ENCODE measurements at places on chromosomes 2 and 18.
A peak's percentile ranks its signal among the peaks of the same experiment; 100 is the strongest.

GRCh38 chr2:201152999-201153815 is 29.7 kb upstream of the CASP10 start:
- no peak for DNase-seq

GRCh38 chr2:86280191-86280667 is 57.2 kb downstream of the REEP1 start:
- DNase-seq, result no peak

DNA sequence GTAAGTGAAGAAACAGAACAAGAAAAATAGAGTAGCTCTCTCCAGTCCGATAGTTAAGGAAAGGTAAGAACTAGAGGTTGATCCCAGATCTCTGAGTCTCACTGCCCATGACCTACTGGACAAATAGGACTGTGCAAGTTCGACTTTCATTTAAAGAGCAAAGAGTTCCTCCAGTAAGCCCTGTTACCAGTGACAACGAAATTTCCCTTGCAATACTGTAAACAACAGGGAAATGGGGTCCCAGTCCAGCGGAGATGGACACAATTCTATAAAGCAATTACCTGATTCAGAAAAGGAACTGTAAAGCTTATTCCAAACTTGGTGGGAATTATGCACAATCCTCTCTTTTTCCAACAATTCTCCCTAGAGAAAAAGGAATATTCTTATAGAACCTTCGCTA is 65.9 kb downstream of the XDH start:
- no peak for DNase-seq

DNA sequence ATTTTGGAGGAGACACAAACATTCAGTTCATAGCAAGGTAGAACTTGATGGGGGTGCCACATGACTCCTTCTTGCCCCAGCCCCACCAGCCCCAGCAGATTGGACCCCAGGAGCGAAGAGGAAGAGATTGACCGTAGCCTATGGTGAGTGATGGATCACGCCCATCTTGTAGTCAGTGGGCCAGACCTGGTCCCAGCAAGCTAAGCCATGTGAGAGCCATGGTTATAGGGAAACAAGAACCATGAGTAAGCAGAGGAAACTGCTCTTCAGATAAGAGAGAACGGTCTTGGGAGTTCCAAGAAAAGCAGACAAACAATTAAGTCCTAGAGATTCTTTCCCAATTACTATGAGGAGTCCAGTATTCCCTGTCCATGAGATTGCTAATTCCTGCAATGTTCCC is 4.6 kb upstream of the TCF4 start:
- DNase-seq, result no peak

DNA sequence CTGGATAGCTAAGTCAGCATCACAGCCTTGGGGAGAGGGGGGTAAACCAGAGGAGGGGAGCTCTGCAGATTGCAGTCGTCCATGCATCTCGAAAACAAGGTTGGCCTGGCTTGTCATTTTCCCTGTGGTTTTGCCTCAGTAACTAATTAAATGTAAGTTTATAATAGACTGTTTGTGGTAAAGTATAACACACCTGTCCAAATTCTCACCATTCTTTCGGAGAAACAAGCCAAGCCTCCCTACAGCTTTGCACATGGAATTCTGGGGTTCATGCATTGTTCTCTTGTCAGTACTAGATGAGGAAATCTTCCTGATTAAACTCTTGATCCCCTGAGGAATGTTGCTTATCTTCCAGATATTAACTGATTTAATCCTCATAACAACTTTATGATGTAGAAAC is 1065.2 kb upstream of the FAM98A start:
- DNase-seq, result no peak

- peak; percentile 40 for DNase-seq
Observed at GRCh38 chr2:108612514-108613183, 78.4 kb downstream of the LIMS1 start.

DNA sequence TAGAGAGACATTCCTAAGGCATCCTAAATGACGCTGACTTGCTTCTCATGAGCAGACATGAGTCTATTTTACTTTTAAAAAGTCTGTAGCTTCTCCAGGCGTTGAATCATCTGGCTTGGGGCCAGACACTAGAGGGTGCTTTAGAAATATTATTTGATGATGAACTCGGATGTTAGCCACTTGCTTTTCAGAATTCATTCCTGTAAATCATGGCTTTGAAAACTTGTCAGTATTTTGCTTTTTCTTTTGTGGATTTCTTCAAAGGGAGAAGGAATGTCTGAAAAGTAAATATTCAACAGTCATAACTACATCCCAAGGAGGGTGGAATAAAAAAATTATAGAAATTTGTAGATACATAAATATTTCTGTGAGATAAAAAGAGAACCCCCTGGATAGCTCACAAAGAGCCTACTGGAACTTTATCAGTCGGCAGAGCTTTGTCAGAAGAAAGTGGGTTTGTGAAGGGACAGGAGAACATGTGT is 370.8 kb downstream of the OSR1 start:
- DNase-seq, result no peak

GRCh38 chr2:127887082-127887775 is 1.5 kb upstream of the AMMECR1L start:
- no peak for DNase-seq

DNA sequence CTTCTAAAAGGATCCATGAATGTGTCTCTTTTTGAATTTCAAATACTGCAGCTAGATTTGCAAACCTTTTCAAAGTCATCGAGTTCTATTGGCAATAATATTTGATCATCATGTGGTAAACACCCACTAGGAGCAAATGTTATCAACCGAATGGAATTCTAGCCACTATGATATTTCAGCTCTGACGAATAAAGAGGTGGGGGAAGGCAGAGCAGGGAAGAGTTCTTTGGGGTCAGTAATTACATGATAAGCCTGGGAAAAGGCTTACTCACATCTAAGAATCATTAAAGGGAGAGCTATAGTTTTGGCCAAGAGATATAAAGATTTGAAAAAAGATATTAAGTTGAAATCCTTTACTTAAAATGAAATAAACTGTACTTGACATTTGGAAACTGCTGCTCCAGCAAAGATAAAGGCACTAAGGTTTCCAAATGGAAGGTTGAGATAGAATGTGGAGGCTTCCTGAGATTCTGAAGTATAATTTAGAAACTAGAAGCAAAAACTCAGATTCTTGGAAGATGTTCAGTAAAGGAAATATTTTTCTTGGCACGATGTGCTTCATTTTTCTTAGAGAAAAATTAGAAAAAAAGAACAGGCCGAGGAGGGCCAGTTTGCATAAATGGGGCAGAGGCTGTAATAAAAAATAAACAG is 104.7 kb upstream of the ARHGAP28 start:
- DNase-seq, result no peak

DNA sequence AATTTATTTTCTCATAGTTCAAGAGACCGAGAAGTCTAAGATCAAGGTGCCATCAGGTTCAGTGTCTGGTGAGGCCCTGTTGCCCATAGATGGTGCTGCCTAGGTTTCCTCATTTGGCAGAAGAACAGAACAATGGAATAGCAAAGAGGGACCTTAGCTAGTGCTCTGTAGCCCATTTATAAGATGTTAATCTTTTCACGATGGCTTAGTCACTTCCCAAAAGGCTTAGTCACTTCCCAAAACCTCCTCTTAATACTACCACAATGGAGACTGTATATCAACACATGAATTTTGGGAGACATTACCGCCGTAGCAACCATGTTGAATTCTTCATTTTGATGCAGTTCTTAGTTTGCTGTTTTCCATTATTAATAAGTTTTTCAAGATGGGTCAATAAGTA is 246.3 kb upstream of the NRP2 start:
- DNase-seq, result no peak

DNA sequence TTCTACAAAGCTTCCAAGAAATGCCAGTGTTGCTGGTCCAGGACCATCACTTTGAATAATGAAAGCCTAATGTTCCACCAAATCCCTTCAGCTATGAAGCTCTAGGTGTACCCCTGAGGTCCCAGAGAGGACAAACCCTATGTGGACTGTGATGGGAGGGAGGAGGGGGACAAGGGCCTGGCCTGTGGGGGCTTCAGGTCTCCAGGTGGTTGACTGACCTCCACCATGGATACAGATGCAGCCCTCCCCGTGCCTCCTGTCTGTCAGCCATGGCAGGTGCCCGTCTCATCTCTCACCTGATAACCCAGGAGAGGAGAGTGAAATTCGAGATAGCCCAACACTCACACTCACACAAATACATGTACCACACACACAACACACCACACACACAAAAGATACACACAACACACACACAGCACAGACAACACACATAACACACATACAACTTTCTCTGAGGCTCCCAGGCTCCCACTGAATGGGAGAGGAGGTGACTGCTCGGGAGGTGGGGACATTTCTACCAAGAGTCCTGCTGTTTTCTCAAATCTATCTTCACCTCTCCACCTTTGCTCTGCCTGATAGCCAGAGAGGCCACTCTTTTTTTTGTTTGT is 12.8 kb upstream of the RHOB start:
- DNase-seq, result no peak

DNA sequence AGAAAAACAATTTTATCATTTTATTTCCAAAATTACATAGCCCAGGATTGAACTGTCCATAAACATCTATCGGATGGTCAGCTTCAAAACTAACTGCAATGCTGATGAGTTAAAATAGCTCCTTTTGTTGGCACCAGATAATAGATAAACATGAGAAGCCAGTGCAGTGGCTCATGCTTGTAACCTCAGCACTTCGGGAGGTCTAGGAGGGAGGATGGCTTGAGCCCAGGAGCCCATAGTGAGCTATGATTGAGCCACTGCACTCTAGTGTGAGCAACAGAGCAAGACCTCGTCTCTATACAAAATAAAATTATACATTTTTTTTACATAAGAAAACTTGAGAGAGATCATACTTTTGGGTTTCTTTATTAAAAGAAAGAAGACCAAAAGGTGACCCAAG is 34.6 kb upstream of the IMPA2 start:
- no peak for DNase-seq

DNA sequence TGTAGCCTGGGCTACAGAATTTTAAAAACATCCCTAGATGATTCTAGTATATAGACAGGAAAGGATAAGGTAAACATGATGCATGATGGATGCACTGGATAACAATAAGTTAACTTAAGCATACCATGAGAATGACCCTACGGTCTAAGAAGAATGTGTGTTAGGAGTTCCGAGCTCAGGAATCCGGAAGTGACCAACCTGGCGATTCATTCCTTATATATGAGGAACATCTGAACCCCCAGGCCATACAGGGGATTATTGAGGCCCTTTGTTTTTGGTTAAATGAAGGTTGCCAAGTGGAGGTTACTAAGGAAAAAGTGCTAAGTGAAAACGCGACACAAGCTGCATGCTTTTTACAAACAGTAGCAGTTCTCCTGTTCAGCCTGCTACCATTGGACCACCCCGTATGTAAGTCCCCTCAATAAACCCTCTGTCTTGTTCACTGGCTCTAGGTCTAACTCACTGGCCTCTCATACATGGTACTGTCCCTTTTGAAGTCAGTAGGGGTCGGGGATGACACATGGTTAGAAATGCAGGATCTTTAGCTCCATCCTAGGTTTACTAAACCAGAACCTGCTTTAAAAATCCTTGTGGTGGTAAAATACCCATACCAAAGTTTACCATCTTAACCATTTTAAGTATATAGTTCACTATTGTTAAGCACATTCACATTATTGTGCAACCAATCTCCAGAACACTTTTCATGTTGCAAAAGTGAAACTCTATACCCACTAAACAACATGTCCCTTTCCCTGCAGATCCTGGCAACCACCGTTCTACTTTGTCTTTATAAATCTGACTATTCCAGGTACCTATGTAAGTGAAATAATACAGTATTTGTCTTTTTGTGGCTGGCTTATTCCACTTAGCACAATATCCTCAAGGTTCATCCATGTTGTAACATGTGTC is 111.0 kb upstream of the MAP4K3 start:
- DNase-seq, result no peak

DNA sequence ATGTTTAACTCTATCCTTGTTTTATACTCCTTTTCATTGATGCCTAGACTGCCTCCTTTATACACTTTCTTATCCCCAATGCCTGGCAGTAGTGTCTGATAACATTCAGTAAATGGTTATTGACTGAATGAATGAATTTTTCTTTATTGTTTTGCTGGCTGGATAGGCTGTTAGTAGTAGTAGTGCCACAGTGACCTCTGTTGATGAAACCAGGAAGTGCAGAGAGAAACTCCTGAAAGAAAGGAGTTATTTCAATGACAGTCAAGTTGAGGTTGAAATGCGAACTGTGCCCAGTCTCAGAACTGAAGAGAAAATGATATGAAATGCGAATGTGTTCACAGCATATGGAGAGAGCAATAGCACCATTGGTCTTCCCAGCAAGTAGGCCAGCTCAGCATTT is 26.8 kb upstream of the SLC9A2 start:
- DNase-seq, result peak; percentile 32

- DNase-seq, result no peak
Observed at GRCh38 chr2:203997980-203998809, 61.6 kb downstream of the ICOS start.

GRCh38 chr2:209560911-209561310 is 137.1 kb downstream of the MAP2 start:
- no peak for DNase-seq

DNA sequence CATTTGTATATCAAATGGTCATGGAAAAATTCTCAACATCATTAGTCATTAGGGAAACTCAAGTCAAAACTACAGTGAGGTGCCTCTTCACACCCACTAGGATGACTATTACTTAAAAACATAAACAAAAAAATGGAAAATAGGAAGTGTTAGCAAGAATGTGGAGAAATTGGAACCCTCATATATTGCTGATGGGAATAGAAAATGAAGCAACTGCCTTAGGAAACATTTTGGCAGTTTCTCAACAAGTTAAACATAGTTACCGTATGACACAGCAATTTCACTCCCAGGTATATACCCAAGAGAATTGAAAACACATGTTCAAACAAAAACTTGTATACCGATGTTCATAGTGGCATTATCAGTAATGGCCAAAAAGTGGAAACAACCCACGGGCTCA is 18.1 kb upstream of the CYP26B1 start:
- DNase-seq, result no peak

DNA sequence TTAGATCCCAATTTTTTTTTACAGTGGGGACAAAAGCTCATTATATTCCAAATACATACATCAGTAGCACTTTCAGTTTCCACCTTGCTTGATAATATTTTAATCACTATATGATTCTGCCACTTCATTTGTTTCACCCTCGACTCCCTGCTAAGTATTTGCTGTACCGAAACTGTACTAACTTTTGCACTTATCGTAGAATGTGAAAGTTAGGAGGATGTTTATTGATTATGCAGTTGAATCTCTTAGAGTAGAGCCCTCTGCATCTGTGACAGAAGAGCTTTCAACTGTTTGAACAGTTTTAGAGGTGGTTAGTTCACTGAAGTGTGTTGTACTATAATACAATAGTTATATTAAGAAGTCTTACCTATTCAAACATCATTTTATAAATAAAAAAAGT is 20.8 kb downstream of the NCOA1 start:
- no peak for DNase-seq

GRCh38 chr2:134446383-134447017 is 192.6 kb downstream of the MGAT5 start:
- DNase-seq, result no peak

- no peak for DNase-seq
Observed at GRCh38 chr18:49646873-49647272, 85.0 kb downstream of the LIPG start.

- no peak for DNase-seq
Observed at GRCh38 chr2:96839875-96840850, 3.7 kb downstream of the ANKRD23 start.

- no peak for DNase-seq
Observed at GRCh38 chr2:218852911-218853667, 6.5 kb upstream of the WNT6 start.

Data from DMS153 (cell line).